Testis (tissue), 5 donors: ENCODE measurements at places on chromosomes 16 and 17. TPM values are rescaled to one million over a fixed set of nuclear protein-coding genes. Genes with fewer than 3 reads are reported as not detected.

DNA sequence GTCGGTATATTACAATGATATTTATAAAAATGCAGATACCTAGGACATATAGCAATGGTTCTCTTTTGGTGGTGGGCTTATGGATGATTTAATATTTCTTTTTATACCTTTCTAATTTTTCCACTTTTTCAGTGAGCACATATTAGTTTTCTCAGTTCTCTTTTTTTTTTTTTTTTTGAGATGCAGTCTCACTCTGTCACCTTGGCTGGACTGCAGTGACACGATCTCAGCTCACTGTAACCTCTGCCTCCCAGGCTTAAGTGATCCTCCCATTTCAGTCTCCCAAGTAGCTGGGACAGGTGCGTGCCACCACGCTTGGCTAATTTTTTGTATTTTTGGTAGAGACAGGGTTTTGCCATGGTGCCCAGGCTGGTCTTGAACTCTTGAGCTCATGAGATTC lies 15.1 kb downstream of the MAP3K14 start:
- H3K4me3 ChIP-seq: no peak overlapping the region
- DNase-seq: no peak
- no peaks in the 10 kb centered on the region for H3K36me3 ChIP-seq
- peak overlapping the region; percentile 65 for H3K27ac ChIP-seq

SLC16A6 gene
- 1.9 TPM for total RNA-seq

GRCh38 chr16:83792391-83792790 lies 15.4 kb upstream of the HSBP1 start:
- no peaks in the 10 kb centered on the region for H3K27me3 ChIP-seq
- no peaks in the 10 kb centered on the region for H3K4me1 ChIP-seq
- H3K4me3 ChIP-seq: no peak overlapping the region
- H3K36me3 ChIP-seq: no peaks in the 10 kb centered on the region
- no peak overlapping the region for H3K27ac ChIP-seq
- no peak for DNase-seq

DNA sequence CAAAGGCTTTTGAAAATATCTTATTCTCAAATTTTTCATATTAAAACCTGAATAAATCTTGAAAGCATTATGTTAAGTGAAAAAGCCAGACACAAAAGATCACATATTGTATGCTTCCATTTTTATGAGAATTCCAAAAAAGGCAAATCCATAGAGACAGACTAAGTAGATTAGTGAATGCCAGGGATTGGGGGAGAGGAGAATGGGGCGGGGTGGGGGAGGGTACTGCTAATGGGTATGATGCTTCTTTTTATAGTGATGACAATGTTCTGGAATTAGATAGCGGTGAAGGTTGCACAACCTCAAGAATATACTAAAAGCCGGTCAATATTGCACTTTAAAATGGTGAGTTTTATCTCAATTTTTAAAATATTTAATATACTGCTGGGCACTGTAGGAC lies 44.0 kb downstream of the XPO6 start:
- H3K4me3 ChIP-seq: no peak overlapping the region
- H3K36me3 ChIP-seq: no peaks in the 10 kb centered on the region
- H3K4me1 ChIP-seq: peaks cover 13% of the 10 kb centered on the region
- no peak for DNase-seq
- H3K27me3 ChIP-seq: no peaks in the 10 kb centered on the region
- H3K27ac ChIP-seq: no peak overlapping the region

DNA sequence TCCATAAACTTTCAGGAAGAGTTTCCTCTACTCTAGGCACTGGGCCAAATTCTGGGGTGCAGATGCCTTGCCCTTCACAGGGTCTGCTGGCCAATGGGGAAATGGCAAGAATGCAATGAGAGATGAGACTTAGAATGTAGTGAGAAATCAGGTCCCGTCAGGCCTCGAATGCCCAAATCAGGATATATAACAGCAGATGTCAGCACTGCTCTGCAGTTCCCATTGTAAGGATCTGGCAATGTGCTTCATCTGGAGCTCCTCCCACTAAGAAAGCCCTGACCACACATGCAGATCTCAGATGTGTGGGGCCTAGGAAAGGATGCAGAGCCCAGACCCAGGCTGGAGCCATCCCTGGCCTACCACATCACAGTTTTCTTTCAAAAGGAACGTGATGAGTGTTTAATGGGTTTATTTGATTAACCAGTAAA lies 13.9 kb upstream of the LPCAT2 start:
- H3K4me1 ChIP-seq: peaks cover 15% of the 10 kb centered on the region
- DNase-seq: peak; percentile 82
- no peaks in the 10 kb centered on the region for H3K36me3 ChIP-seq
- no peak overlapping the region for H3K4me3 ChIP-seq
- H3K27ac ChIP-seq: no peak overlapping the region
- H3K27me3 ChIP-seq: no peaks in the 10 kb centered on the region

GRCh38 chr17:78341559-78342448 lies 18.1 kb downstream of the SOCS3 start:
- H3K27ac ChIP-seq: peak overlapping the region; percentile 55
- no peaks in the 10 kb centered on the region for H3K27me3 ChIP-seq
- peak overlapping the region; percentile 45 for H3K4me3 ChIP-seq
- DNase-seq: peak; percentile 66
- no peaks in the 10 kb centered on the region for H3K36me3 ChIP-seq

GRCh38 chr17:19717411-19717908 lies 1.1 kb upstream of the SLC47A2 start:
- H3K4me3 ChIP-seq: no peak overlapping the region
- no peak for DNase-seq
- H3K36me3 ChIP-seq: no peaks in the 10 kb centered on the region
- H3K4me1 ChIP-seq: peaks cover 5% of the 10 kb centered on the region
- H3K27me3 ChIP-seq: no peaks in the 10 kb centered on the region

- peaks cover 32% of the 10 kb centered on the region for H3K4me1 ChIP-seq
- no peak for DNase-seq
- no peak overlapping the region for H3K4me3 ChIP-seq
- no peak overlapping the region for H3K27ac ChIP-seq
- no peaks in the 10 kb centered on the region for H3K27me3 ChIP-seq
Measured at GRCh38 chr17:78357672-78358537, 2.0 kb downstream of the SOCS3 start.

DNA sequence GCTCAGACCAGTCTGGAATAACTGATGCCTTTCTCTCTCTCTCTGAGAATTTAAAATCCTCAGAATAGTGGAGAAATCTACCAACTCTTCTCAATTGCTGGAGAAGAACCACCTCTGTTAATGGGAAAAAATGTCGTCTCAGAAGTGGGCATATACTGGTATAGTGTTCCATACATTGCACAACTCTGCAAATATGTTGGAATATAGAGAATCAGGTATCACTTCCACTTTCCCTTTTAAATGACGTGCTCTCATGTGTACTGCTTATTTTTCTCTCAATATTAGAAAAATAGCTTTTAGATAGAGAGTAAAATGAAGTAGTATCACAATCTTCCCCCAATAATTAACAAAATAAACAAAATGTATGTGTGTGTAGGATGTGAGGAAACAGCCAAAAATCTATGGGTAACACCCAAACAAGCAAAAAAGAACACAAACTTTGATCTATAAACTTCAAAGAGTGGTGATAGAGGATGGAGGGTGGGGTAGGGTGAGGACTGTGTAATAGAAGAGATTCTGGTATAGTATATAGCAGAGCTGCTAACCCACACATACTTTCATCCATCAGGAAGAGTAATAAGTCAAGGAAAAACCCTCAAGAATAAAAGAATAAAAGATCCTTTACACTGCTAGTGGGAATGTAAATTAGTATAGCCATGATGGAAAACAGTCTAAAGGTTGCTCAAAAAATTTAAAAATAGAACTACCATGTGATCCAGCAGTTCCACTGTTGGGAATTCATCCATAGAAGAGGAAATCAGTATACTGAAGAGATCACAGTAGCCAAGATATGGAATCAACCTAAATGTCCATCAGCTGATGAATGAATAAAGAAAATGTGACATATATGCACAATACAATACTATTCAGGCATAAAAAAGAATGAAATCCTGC lies 46.9 kb downstream of the NFATC3 start:
- H3K36me3 ChIP-seq: no peaks in the 10 kb centered on the region
- H3K4me3 ChIP-seq: no peak overlapping the region
- H3K27ac ChIP-seq: no peak overlapping the region
- H3K4me1 ChIP-seq: peaks cover 5% of the 10 kb centered on the region

DNA sequence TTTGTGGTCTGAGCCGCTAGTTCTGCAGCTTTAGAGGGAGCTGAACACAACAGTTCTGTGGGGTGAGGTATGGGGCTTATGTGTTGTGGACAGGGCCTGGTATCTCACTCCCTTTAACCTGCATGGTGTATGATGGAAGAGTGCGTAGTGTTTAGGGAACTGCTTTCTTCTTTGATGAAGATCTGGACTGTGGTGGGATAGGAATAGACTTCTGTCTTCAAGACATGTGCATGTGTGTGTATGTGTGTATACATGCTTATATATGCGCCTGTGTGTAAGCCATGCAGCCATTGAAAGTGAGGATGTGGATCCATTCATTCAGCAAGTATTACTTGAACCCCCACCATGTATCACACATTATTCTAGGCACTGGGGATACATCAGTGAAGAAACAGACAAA lies 114.8 kb upstream of the TMEM97 start:
- no peak for DNase-seq
- no peaks in the 10 kb centered on the region for H3K27me3 ChIP-seq
- no peaks in the 10 kb centered on the region for H3K36me3 ChIP-seq
- no peak overlapping the region for H3K4me3 ChIP-seq
- no peak overlapping the region for H3K27ac ChIP-seq

SKAP1 gene
- total RNA-seq: 9.0 TPM

DNA sequence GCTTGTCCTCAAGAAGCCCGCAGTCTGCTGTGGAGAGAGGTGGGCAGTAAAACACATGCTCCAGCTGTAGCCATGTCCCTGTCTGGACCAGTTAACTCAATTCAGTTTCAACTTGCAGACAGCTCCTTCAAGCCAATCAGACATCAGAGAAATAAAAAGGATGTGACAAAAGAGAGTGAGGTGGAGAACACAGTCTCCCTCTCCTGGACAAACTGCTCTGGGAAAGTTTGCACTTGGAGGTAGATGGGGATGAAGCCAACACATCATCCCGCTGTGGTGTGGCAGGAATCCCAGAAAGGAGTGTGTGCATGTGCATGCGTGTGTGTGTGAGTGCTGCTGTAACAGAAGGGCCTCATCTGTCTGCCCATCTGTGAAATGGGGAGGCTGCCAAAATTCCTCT lies 358.6 kb upstream of the ASIC2 start:
- no peaks in the 10 kb centered on the region for H3K36me3 ChIP-seq
- no peak for DNase-seq
- H3K27ac ChIP-seq: no peak overlapping the region
- H3K4me3 ChIP-seq: no peak overlapping the region

- H3K36me3 ChIP-seq: no peaks in the 10 kb centered on the region
- no peak for DNase-seq
- no peak overlapping the region for H3K27ac ChIP-seq
- no peak overlapping the region for H3K4me3 ChIP-seq
- H3K27me3 ChIP-seq: no peaks in the 10 kb centered on the region
Measured at GRCh38 chr17:32558326-32558955, 71.6 kb downstream of the CDK5R1 start.

DNA sequence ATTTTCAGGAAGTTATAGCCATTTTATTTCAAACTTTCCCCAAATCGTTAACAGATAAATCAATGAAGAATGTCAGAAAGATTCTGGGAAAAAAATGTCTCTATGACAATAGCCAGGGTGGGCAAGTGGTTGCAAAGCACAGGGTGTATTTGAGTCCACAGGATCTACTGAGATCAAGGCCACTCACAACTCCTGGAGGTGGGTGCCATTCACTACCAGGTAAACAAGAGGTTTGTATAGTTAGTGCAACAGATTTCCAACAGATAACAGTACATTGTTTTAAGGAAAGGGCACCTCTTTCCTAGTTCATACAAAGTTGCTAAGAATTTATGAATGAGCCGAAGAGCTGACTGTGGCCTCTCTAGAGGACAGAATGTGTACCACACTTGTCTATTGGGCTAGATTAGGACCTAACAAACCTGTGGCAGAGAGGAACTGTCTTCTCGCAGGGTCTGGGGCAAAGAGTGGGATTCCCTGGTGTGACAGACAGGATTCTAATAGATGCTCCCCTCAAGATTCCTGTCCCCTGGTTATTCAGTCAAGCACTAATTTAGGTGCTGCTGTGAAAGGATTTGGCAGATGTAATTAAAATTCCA lies 52.0 kb upstream of the ZNF629 start:
- no peaks in the 10 kb centered on the region for H3K36me3 ChIP-seq
- no peak for DNase-seq
- no peaks in the 10 kb centered on the region for H3K4me1 ChIP-seq
- H3K4me3 ChIP-seq: no peak overlapping the region

- no peak overlapping the region for H3K27ac ChIP-seq
- H3K27me3 ChIP-seq: no peaks in the 10 kb centered on the region
- H3K4me1 ChIP-seq: no peaks in the 10 kb centered on the region
- H3K36me3 ChIP-seq: no peaks in the 10 kb centered on the region
Measured at GRCh38 chr16:50560903-50561863, 13.0 kb downstream of the NKD1 start.

DNA sequence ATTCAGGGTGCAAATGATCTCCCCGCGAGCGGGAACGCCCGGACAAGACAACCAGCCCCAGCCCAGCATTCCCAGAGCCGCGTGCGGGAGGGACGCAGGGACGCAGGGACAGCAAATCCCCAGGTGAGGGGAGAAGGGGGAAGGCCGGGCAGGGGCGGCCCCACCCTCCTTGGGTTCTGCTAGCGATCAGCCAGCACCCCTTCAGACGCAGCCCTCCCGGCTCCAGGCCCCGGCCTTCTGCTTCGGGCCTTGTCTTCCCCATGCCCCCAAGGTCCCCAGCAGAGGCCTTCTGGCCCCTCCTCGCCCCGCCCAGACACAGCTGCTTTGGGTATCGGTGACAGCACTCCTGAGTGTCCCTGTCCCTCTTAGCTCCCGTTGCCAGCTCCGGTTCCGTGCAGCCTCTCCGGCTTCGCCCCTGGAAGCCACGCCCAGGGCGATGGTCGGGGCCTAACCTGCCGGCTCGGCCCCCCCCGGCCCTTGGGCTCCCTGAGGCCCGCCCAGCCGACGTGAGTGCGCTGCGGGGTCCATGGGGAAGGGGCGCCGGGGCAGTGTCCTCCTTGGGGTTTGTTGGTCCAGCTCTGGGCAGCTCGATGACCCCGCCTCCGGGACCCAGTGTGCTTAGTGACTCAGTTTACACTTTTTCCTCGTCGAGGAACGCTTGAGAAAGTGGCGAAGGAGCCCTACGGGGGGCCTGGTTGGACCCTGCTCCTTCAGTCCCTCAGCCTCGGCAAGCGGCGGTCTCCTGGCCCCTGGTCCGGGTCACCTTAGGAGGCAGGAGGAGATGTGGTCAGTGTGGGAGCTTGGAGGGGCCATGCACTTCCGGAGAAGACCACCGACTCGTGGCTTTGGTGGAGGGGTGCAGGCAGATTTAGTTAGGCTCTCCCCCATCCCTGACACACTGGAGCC lies 50.5 kb upstream of the AMZ2 start:
- peak overlapping the region; percentile 41 for H3K4me3 ChIP-seq
- DNase-seq: no peak
- no peaks in the 10 kb centered on the region for H3K36me3 ChIP-seq
- no peak overlapping the region for H3K27ac ChIP-seq

DNA sequence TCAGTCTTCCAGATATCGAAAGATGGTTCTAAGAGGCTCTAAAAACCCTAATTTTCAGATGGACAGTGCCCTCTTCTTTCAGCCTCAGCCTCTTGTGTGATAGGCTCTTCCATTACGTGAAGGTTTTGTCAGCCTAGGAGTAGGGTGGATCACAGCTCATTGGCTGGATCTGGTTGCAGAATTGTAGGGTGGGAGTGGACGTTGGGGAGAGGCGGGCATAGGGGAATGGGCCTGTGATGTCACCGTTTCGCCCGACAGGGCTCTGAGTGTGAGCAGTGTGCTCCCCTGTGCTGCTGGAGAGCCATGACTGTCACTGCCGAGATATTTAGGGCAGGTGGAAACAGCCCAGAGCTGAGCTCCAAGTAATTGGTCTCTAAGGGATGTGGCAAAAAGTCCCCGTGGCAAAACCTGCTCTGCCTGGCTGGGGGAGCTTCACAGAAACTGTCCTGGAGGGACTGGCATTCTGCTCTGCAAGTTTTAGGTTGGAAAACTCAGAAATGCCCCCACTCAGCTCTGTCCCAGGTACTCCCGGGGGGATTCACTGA lies 6.2 kb upstream of the WFIKKN1 start:
- H3K4me3 ChIP-seq: no peak overlapping the region
- H3K4me1 ChIP-seq: peaks cover 5% of the 10 kb centered on the region
- no peaks in the 10 kb centered on the region for H3K36me3 ChIP-seq
